ENCODE measurements at places on chromosomes 7 and 10.

- DNase-seq = no peak
Observed at GRCh38 chr7:137953043-137953664, 48.7 kb downstream of the CREB3L2 start.

- DNase-seq = no peak
Observed at GRCh38 chr10:20105931-20106330, 289.7 kb downstream of the PLXDC2 start.

GRCh38 chr10:79298403-79299244, 48.6 kb upstream of the PPIF start:
- peak; percentile 66 for DNase-seq

GRCh38 chr10:86256690-86257315, 109.8 kb downstream of the GRID1 start:
- no peak for DNase-seq

- no peak for DNase-seq
Observed at GRCh38 chr7:34096198-34096651, 190.9 kb downstream of the BMPER start.

GRCh38 chr10:34739915-34740314, 75.2 kb downstream of the PARD3 start:
- no peak for DNase-seq

DNA sequence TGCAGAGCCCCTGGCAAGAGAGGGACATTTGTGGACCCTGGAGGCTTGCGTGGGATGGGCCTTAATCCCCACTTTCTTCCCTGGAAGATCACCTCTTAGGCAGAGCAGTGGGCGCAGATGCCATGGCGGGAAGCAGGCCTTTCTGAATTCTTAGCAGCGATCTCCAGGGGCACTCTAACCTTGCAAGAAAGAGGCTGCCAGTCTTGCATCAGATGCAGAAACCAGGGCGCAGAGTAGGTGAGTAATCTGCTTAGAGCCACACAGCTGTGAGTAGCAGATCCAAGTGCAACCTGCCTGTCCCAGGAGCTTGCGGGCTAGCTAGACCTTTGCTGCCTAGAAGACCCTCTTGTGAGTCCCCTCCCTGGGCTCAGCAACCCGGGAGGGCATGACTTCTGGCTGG, 40.0 kb downstream of the KCTD7 start:
- DNase-seq = no peak

- DNase-seq = no peak
Observed at GRCh38 chr10:80443531-80443974, 10.6 kb upstream of the TSPAN14 start.

DNA sequence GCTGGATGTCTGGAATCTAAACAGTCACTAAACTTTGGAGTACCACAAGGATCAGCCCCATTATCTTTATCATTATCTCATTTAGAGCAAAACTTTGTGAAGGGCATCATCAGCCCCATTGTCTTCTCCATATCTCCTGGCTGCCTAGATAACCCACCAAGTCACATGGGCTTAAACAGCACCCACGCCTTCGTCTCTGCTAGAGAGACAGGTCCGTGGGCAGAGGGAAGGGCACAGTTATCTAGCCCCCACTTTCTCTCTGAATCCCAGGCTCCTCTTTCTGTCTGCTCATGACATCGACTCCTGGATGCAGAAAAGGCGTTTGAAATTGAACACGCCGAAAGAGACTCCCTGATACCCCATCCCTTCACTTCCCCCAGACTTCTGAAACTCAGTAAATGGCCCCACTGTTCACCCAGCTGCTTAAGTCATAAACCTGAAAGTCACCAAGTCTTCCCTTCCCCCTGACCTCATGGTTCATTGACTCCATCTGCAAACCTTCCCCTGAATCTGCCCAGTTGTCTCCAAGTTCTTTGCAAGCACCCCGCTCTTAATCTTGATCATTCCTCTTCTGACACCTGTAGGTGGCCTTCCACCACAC, 20.9 kb upstream of the PARD3 start:
- DNase-seq = no peak

- no peak for DNase-seq
Observed at GRCh38 chr10:86390337-86391120, 23.9 kb upstream of the GRID1 start.

GRCh38 chr10:101902820-101903145, 59.2 kb upstream of the KCNIP2 start:
- no peak for DNase-seq

GRCh38 chr10:109875828-109876821, 47.2 kb downstream of the XPNPEP1 start:
- DNase-seq = no peak

DNA sequence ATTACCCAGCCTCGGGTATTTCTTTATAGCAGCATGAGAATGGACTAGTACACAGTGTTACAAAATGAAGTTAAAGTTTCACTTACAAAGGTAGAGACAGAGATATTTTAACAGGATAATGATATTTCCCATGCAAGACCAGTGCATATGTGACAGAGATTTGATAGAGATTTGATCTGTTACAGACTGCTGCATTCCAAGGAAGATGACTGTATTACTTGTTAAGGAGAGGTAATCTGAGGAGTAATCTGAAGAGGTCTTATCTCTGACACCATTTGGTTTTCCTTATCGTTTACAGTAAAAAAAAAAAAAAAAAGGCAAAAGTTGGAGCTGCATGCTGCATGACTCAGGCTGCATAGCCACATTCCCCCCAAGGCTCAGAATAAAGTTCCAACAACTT, 289.6 kb downstream of the POM121L12 start:
- DNase-seq = no peak

DNA sequence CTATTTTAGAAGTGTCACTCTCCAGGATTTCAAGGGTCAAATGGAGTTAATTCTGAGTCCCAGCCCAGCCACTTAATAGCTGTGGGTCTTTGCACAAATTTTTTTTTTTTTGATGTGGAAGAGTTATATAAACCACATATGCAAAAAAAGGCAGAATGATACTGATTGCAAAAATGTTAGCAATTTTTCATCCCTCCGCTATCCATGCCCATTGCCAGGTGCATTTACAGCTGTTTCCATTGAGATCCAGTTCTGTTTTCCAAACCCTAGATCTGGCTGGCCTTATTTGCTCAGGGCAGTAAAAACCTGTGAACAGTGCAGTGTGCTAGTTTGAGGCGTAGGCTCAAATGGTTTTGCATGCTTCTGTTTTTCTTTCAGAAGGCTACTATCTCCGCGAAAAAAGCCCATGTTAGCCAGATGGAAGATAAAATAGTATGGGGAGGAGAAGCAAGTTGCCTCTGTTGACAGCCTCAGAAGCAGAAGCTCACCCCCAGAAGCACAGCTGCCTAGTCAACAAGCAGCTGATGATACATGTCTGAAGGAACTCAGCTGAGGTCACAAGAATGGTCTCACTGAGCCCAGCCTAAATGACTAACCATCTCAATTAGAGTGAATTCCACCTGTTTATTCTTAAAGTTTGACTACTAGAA, 997 bp upstream of the ZNF138 start:
- DNase-seq = no peak

GRCh38 chr10:44990302-44990655, 10.4 kb upstream of the ZNF22 start:
- DNase-seq = no peak

GRCh38 chr10:7908541-7909210, 90.4 kb downstream of the TAF3 start:
- no peak for DNase-seq

- no peak for DNase-seq
Observed at GRCh38 chr7:3027005-3027845, 16.4 kb downstream of the CARD11 start.

DNA sequence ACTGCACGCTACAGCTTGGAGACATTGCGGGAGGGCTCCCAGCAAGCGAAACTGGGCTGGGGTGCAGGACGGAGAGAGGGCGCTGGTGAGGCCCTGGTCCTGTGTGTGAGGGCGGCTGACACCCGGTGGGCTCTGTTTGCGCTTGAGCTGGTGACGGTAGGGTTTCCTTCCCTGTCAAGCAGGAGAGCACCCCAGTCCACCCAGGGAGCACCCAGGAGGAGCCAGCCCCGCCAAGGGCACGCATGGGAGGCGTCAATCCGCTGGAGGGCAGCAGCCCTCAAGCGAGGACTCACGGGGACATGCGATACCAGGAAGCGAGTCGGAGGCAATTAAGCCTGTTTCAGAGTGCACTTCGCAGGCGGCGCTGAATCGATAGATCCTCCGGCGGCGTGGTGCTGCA, 109.4 kb downstream of the MAD1L1 start:
- DNase-seq = no peak

DNA sequence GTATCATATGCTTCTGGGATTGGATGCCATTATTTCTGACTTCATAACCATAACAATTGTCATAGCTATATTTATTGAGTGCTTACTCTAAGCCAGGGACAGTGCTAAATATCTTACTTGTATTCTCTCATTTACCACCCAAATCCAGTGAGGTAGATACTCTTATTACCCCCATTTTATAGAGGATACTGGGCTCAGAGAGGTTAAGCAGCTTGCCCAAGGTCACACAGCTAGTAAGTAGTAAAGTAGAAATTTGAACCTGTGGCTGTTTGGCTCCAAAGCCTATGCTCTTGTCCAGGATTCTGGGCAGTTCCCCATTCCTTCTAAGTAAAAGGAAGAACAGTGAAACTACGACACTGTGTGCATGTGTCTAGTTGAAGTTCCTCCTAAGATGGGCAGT, 56.5 kb downstream of the COL13A1 start:
- no peak for DNase-seq

- DNase-seq = peak; percentile 51
Observed at GRCh38 chr7:28272461-28272877, 91.9 kb upstream of the JAZF1 start.

- no peak for DNase-seq
Observed at GRCh38 chr7:2882111-2882510, 38.0 kb upstream of the GNA12 start.

DNA sequence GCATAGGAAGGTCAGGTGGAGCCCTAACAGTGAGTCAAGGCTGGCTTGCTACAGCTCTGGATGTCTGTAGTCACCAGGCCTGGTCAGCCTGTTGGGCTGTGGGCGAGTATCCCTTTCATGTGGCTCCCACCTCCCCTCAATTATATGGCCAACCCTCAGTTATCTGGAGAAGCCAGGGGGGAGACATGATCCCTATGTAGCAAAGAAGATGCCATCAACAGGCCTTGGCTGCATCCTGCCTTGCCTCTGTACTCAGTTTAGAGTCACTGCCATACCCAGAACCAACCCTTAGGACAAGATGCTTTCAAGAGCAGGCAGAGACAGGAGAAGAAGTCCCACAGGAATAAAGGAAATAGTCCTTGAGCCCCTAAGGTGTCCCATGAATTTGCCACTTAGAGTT, 763.9 kb downstream of the GRID1 start:
- no peak for DNase-seq

DNA sequence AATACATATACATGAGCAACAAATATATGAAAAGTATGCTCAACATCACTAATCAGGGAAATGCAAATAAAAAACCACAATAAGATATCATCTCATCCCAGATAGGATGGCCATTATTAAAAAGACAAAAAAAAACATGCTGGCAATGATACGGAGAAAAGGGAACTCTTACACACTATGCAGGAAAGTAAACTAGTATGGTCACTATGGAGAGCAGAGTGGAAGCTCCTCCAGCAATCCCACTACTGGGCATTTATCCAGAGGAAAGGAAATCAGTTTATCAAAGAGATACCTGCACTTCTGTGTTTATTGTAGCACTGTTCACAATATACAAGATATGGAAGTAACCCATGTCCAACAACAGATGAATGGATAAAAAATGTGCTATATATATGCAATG, 217.5 kb downstream of the SDK1 start:
- no peak for DNase-seq

DNA sequence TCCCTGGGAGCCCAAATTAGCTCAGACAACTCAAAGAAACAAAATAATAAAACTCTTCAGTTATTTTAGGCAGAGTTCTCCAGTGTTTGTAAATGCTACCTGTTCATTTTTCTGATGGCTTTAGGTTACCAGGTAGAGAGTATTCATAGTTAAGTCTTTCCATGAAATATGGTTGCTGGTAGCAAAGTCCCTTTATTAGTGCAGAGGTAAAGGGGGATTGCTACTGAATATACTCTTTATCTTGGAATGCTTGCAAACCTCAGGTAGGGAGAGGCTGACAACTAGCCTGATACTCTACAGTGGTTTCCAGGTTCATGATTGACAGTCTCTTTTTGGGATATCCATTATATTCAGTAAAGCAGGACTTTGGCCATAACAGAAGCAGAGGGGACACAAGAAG, 6.5 kb downstream of the TAX1BP1 start:
- DNase-seq = no peak

DNA sequence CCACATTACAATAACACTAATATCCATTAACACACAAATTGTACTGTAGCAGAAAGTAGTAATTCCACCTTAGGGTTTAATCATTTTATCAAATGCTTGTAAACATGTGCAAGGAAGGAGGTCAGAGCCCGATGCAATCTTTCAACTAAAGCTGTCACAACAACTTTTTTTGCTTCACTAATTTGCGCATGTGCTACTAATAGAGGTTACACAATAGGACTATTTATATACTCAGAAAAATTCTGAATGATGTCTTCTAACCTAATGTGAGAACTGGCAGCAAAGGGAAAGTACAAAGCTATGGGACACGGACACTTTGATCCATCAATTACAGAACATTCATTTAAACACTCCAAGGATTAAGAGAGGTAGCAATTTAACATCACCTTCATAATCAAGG, 244.4 kb downstream of the CHCHD3 start:
- no peak for DNase-seq

DNA sequence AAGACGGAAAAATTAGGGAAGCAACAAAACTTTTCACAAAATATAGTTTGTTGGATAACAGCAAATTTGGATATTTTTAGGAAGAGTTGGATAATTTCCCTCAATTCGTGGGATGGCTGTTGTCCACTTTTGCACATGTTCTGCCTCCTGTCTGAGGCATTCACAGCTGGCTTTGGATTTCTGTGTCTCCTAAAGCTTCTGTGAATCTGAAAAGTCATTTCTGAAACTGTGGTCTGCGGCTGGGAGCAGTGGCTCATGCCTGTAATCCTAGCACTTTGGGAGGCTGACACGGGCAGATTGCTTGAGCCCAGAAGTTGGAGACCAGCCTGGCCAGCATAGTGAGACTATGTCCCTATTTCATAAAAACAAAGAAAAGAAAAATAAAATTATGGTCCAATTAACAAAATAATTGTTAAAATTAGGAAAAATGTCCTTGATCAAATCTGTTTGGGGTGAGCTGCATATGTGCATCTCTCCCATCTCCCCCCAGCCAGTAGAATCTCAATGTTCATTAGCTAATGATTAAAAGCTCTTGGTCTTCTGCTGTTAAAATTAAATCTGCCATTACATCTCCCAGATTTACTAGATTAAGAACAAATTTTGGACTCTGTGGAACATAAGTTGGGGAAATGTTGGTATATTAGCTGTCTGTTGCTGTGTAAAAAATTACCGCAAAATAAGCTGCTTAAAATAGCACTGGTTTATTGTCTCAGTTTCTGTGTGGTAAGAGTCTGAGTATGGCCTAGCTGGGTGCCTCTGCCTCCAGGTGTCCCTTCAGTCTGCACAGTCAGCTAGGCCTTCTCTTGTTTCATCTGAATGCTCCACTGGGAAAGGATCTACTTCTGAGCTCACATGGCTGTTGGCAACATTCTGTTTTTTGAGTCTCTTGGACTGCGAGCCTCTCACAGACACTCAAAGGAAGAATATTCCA, 332.0 kb upstream of the FZD1 start:
- DNase-seq = no peak

All from CD4-positive, alpha-beta T cell treated with Interferon gamma for 1 hour (primary cell).